Stimulated activated CD4-positive, alpha-beta T cell treated with anti-CD3 and anti-CD28 coated beads, Interleukin-12 subunit alpha, Interleukin-12 subunit beta, amount 100 ng/mL, for 48 hours (primary cell): ENCODE measurements at places on chromosomes 16 and 17.

DNA sequence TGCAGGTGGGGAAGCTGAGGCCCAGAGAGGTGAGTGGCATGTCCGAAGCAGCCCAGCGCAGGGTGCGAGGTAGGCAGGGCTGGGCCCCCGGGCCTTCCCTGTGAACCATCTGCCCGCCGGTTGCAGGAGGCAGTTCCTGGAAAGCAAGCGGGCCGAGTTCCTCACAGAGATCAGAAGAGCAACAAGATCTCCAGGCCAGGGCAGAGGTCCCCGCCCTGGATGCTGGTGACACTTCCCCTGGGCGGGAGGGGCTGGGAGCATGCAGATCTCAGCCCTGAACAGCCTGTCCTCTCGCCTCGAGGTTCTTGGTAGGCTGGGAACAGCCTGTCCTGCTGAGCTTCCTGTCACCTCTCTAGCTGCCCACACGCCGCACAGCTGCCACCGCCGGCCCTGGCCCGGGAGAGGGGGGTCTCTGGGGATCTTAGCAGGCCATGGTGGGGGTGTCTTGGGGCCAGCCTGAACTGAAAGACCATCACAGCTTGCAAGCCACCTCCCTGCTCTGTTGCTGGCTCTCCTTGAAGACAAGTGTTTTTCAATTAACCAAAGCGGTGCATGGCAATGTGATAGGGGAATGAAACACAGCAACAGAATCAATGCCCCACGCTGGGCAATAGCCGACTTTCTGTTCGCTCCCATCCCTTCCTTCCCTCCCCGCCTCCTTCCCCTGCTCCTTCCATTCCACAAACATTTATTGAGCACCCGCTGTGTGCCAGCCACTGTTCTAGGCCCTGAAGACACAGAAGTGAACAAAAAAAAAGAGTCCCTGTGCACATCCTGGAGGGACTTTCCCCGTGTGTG lies 31.7 kb downstream of the SOCS1 start:
- DNase-seq = peak; percentile 63

- DNase-seq = no peak
Observed at GRCh38 chr17:63349478-63350000, 96.6 kb downstream of the CYB561 start.

DNA sequence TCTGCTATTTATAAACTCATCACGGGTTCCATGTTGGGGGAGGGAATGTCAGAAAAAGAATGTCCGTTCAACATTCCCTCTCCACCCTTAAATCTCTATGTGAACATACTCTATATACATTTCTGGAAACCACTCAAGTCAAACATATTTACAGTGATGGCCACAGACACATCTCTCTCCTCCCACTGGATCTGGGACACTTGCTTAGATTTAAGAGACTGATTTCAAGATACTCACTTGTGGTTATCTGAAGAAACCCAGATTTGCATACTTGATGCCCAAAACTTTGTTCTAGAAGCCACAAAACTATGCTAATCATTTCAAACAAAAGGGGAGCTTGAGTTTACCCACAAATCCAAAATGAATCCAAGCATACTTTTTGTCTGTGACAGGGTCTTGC lies 182.9 kb upstream of the SOX9 start:
- DNase-seq = no peak

DNA sequence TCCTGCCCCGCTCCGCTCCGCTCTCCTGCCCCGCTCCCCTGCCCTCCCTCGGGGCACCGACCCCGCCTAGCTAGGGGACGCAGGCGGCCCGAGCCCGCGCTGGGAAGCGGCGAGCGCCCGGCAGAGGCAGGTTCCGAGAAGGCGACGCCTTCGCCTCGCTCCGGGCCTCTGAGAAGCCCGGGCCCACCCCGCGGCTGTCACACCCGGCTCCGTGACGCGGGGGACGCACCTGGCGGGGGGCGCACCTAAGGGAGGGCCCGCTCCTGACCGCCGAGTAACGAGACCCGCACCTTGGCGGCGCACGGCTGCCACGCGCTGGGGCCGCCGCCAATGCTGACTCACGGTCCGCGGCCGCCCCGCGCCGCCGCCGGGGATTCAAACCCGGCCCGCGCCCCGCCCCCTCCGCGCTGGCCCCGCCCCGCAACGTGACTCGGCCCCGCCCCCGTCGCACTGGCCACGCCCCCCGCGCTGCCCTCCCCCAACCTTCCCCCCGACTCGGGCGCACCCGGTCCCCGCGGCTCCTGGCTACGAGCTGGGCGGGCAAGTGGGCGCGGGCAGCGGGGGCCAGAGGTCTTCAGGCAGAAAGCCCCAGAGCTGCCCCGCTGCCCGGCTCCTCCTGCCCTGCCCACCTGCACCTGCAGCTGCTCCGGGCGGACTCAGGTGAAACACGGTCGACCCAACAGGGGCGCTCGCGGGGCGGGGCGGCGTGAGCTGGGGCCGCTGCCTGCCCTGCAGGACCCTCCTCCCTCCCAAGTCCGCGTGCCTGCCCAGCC lies 27.8 kb downstream of the GNPTG start:
- DNase-seq = peak; percentile 69

- DNase-seq = no peak
Observed at GRCh38 chr17:15264542-15264941, 584 bp downstream of the PMP22 start.

- no peak for DNase-seq
Observed at GRCh38 chr17:42698736-42699414, 16.5 kb downstream of the CNTNAP1 start.

DNA sequence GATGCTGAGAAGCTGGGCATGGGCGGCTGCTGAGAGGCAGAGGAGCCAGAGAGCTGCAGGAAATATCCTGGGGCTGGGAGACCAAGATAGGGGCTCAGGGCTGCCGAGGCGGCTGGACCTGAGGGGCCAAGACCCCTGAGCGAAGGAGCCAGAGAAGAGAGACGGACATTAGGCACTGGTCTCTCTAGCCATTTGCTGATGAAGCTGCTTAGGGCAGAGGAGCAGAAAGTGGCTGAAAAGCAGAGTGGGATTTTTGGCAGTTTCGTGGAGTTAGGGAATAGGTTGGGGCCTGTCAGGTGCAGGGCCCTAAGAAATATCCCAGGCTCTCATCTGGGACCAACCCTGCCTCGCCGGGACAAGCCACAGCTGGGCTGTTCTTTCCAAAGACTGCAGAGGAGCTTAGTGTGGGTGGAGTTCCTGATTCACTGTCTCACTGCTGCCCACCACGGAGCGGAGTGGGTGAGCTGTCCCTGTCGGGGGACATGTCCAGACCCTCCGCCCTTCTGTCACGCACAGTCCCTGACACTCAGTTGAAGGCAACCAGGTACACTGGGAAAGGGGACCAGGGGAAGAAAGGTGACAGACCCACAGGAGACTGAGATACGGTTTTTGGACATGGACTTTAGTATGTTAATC lies 11.3 kb upstream of the DNASE1 start:
- no peak for DNase-seq

DNA sequence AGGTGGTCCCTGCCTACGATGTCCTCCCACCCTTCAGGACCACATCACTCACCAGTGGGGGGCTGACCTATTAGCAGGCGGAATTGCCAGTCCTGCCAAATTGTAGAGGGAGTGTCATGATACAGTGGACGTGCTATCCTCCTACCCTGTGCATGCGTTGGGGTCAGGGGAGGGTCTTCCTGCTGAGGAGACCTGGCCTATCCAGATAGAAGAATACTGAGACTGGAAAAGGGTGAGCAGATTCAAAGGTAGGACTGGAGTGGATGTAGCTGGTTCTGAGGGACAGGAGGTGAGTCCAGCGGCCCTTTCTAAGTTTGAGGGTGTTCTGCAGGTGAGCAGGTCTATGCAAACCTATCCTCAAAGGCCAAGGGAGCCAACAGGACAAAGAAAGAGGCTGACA lies 8.0 kb downstream of the PRSS41 start:
- DNase-seq = no peak

GRCh38 chr17:81509207-81509971 lies 3.2 kb downstream of the ACTG1 start:
- no peak for DNase-seq

- no peak for DNase-seq
Observed at GRCh38 chr17:82678265-82678891, 20.1 kb downstream of the RAB40B start.

GRCh38 chr17:30161601-30162000 lies 45.0 kb downstream of the NSRP1 start:
- DNase-seq = no peak

GRCh38 chr16:78633551-78633950 lies 534.1 kb downstream of the WWOX start:
- DNase-seq = no peak

DNA sequence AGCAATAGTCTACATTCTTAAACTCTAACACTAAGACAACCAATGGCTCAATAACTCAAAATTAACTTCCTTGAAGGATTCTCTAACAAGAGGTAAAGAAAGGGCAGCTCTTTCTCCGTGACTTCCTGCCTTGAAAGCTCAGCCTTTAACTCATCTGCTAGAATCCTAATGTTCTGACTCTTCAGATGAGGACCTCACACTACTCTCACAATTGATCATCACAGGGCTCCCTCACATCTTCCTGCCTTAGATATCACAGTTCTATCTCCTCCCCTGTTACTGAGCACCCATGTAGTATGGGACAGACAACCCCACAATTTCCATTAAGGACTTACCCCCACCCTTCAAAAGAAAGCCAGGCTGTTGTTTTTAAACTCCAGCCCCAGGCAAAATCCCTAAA lies 33.5 kb downstream of the SMURF2 start:
- no peak for DNase-seq
